ENCODE measurements at places on chromosomes 7 and 10.
A peak's percentile ranks its signal among the peaks of the same experiment; 100 is the strongest.

DNA sequence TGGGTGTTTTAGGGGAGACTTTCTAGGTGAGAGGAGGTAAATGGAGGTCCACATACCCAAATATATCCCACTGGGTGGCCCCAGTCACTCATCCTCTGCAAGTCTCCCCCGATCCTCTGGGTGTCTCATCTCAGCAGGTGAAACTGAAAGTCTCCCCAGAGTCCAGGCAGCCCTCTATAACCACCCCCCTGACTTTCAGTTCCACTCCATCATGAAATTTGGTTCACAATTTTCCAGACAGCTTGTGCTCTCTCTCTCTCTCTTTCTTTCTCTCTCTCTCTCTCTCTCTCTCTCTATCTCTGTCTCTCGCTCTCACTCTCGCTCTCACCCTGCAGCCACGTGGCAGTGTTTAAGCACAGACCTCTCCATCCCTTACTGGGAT lies 56.7 kb upstream of the ELN start:
- no peak for DNase-seq

DNA sequence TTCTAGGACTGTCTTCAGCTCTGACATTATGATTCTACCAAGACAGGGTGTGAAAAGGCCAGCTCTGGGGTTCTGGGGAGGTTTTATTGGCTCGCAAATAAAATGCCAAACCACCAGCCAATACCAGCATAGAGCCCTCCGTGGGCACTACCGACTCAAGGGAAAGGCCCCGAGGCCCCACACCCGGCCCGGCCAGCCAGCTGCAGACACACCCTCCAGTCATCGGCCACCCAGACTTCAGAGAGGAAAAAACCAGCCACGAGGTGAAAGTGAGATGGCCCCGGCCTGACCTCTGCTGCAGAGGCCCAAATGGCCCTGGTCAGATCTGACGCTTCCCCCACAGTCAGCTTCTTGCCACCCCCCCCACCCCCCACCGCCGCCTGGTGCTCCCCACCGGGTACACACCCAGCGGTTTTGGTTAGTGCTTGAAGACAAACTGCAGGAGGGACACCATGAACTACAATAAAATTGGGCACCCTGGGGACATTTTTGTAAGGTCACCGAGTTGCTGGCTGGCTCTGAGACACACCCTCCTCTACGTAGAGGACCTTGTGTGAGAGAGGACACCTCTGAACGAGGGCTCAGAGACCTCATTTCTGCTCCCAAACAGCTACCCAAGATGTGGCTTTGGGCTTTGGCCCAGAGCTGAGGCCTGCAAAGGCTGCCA lies 79.9 kb downstream of the PRKAG2 start:
- no peak for DNase-seq

GRCh38 chr7:25959168-25959734 lies 192.7 kb upstream of the NFE2L3 start:
- DNase-seq = no peak

DNA sequence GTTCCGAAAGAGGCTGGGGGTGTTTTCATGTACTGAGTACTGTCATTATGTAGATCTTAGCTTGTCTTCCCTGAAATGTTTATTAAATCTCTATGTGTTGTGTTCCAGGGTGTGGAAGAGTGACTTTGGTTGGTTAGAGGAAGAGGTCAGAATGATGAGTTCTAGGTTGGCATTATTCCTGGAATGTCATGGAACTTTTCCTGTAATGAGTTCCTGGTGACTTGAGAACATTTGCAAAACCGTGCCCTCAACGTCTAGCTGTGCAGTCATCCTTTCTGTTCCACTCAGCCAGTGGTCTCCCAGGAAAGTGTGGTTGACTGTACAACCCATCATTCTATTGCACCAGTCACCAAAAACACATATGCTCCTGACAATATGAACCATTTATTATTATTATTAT lies 129.6 kb downstream of the BICC1 start:
- DNase-seq = peak; percentile 55

DNA sequence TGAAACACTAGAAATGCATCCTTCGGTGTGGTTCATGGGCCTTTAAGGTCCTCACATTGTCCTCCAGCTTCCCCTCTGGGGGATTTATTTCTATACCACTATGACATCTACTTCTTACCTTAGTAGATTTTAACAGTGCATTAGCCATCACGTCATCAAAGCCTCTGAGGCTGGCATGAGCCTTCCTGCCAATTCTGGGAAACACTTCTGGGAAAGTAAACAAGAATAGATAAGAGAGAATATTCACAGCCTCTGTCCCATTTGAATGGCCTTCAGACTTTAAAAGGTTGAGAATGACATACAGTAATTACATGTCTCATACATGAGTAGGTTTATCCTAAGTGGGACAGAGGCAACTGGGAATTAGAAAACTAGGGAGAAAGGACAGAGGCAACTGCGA lies 89.7 kb downstream of the AMPH start:
- no peak for DNase-seq

GRCh38 chr10:107741971-107742370 lies 577.5 kb upstream of the SORCS1 start:
- no peak for DNase-seq

GRCh38 chr7:460374-461116 lies 59.1 kb downstream of the PDGFA start:
- DNase-seq = peak; percentile 70

DNA sequence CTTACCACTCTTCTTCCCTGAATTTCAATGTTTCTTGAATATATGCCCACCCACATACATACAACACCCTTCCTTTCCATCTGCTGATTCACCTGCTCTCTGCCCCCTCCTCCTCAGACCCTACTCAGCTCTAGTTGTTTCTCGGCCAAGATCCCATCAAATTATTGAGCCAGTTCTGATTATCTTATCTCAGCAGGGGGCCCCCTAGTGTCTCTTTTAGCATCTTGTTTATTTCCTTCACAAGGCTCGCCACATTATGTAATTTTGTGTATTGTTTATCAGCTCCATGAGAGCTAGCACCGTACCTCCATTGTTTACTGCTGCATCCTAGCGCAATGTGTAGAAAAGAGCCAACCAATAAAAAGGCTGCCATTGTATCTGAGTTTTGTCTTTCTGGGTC lies 71.9 kb downstream of the FAM13C start:
- DNase-seq = no peak

- DNase-seq = no peak
These were observed 110.7 kb downstream of the CYTH3 start for GRCh38 chr7:6161463-6162330.

DNA sequence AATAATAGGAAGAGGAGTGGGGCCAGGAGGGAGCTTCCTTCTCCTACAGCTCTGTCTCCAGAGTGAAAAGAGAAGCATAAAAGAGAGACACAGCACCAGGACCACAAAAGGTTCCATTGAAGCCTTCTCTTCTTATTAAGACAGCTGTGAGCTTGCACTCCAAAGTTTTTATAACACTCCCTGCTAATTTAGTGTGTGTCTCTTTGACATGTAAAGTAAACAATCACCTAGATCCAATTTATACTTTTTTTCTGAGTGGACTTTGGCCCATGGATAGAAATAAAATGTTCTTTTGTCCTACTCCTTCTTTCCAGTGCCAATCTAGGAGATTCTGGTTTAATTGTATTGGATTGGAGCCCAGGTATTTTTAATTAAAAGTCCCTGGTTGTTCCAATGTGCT lies at the start of gene CYP2C8:
CYP2C8 (minus strand) TSS at position 212 of the 400 bp plus-strand sequence; CDS start at position 117, 95 bp downstream.
- no peak for DNase-seq

GRCh38 chr7:39898867-39899266 lies 51.2 kb upstream of the CDK13 start:
- no peak for DNase-seq

GRCh38 chr7:30879139-30880124 lies 32.2 kb upstream of the AQP1 start:
- no peak for DNase-seq

GRCh38 chr7:33936503-33936902 lies 31.2 kb downstream of the BMPER start:
- DNase-seq = no peak

DNA sequence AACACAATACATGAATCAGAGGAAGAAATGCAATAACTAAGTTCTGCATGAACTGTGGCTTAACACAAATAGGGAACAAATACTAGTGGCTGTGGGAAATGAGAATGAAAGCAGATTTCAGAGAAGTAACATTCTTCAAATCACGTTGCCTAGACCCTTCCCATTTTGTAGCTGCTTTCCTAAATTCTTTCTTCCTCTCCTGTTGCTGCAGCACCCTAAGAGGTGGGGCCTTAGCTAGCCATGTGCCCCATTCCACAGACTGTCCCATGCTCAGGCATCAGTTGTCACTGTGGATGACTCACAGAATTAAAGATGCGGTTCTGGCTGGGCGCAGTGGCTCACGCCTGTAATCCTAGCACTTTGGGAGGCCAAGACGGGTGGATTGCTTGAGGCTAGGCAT lies 704.7 kb upstream of the C7orf33 start:
- DNase-seq = no peak

- DNase-seq = peak; percentile 52
These were observed 2.0 kb downstream of the GFRA1 start for GRCh38 chr10:116270771-116271592.

GRCh38 chr7:114937446-114937845 lies 15.6 kb downstream of the MDFIC start:
- DNase-seq = no peak

- no peak for DNase-seq
These were observed 2.5 kb upstream of the PILRA start for GRCh38 chr7:100370746-100371145.

GRCh38 chr7:102890292-102890970 lies 22.4 kb upstream of the LRRC17 start:
- DNase-seq = peak; percentile 49

DNA sequence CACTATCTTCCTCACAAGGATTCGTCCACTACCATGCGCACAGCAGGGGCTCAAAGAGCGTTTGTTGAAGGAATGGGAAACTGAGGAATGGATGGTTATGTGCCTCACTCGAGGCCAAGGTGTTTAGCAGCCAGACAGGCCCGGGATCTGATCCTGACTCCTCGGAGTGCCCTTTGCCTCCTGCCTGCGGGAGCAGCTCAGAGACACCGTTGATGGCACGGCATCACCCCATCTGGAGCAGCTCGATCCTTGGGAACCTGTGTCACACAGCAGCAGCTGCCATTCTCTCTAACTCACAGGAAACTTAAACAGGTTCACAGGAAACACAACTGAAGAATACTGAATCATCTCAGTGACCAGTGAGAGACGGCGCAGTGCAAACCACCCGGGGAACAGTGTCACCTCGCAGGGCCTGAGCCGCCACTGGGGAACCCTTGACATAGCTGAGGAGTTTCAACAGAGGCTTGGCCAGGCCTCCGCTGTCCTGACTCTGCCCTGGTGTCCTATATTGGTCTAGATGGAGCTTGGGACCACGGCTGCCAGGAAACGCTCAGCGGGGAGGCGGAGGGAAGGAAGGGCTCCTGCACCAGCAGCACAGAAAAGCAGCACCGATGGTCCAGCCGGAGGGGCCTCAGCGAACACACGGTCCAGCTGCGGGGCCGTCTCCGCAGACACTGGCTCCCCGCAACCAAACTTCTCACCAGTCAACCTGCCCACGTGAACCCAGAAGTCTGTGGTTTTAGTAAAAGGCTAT lies 169.4 kb downstream of the ADARB2 start:
- DNase-seq = no peak
